CD4-positive, alpha-beta T cell (primary cell): ENCODE measurements at places on chromosomes 7 and 10.
A peak's percentile ranks its signal among the peaks of the same experiment; 100 is the strongest.

DNA sequence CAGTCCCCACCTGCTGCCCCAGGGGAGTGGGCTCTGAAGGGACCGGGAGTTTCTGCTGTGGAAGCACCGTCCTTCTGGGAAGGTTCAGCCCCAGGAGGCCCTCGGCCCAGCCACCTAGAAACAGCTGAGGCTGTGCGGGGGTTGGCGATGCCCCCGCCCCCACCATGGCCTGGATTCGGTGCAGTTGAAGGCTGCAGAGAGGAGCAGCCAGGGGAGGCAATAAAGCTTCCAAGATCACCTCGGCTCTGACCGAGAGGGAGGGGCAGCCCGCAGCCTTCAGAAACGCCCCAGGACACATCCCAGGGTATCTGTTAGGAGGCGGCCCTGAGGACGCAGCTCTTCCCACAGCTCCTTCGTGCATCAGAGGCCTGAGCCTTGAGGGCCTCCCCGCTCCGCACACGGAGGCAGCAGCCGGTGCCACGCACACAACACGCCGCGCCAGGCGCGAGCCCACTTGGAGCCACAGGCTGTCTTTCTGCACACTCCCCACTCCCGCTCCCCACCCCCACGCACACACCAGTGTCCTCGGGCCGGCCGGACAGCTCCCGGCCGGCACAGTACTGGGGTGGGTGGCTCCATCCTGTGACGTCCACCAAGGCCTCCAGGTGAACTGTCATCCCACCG lies 1.6 kb downstream of the KNDC1 start:
- DNase-seq, result no peak

GRCh38 chr7:34247468-34247867 lies 342.1 kb downstream of the BMPER start:
- DNase-seq, result no peak

DNA sequence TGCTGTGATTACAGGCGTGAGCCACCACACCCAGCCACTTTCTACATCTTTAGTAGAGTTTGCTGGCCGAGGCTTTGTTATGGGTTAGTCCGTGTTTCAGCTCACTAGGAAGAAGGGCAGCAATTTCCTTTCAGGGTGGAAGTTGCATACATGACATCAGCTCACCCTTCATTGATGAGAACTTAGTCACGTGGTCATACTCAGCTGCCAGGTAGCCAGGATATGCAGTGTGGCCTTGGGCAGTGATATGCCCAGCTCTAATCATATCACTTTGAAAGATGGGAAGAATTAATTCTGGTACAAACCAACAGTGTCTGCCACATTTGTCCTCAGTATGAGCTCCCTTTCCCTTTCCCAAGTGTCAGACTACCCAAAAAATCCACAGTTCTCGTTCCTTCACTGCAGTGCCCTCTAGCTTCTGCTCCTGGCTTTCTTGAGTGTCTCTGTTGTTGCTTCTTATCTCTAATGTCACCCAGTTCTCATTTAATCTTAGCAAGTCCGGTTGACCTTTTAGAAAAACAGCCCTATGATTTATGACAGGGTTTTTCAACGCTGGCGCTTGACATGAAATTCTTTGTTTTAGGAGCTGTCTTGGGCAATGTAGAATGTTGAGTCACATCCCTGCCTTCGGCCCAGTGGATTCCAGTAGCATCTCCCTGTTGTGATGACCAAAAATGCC lies 108.7 kb upstream of the ITGB1 start:
- no peak for DNase-seq

GRCh38 chr7:136359333-136359903 lies 382.3 kb upstream of the MTPN start:
- DNase-seq, result no peak

- no peak for DNase-seq
Measured at GRCh38 chr10:11237571-11237970, 219.9 kb downstream of the CELF2 start.

GRCh38 chr7:158818325-158819213 lies 10.7 kb downstream of the ESYT2 start:
- DNase-seq, result peak; percentile 91

DNA sequence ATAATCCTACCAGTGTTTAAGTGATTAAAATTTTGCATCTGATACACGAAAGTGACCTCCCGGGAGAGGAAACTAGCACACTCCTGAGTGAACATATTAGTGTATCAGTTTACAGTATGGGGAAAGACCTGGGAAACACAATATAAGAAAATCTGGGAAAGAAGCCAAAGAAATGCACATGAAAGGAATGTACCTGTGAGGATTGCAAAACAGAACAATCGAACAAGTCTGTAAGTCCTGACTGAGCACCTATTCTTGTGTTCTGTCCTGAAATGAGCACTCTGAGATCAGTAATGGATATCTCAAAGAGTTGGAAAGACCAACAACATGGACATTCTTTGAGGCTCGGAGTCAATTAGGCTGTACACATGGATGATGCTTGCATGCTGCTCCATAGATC lies 554.7 kb downstream of the SORCS3 start:
- DNase-seq, result no peak

DNA sequence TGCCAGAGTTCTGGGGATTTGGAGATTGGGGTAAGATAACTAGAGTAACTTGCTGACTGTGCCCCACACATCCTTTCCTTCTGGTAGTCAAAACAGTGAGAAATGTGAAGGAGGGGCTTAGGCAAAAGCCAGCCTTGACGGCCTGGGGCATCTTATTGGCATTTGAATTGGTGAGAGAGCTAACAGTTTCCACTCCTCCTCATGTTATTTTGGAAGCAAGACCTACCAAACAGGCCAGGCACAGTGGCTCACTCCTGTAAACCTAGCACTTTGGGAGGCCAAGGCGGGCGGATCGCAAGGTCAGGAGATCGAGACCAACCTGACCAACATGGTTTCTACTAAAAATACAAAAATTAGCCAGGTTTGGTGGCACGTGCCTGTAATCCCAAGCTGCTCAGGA lies 596.6 kb downstream of the GRM8 start:
- no peak for DNase-seq

GRCh38 chr7:20233362-20233761 lies 16.2 kb upstream of the MACC1 start:
- no peak for DNase-seq

DNA sequence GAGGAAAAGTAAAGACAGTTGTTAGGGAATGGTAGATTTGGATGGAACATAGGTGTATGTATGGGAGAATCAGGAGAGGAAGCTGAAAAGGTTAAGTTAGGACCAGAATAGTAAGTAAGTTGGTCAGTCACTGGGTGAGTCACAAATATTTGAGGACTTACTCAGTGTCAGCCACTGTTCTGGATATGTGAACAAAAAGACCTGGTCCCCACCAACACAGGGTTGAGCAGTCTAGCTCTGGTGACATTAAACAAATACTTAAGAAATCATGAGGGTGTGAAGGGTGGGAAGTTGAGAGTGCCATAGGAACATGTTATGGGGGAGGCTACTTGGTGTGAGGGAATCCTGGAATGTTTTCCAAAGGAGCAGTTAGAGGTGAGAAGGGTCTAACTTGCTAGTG lies 246.9 kb downstream of the PTEN start:
- DNase-seq, result no peak

GRCh38 chr7:46660402-46660980 lies 739.4 kb upstream of the IGFBP3 start:
- DNase-seq, result no peak

- DNase-seq, result peak; percentile 5
Measured at GRCh38 chr7:142960955-142961512, 1.1 kb downstream of the KEL start.

- DNase-seq, result no peak
Measured at GRCh38 chr7:82036146-82036886, 266.5 kb upstream of the HGF start.

DNA sequence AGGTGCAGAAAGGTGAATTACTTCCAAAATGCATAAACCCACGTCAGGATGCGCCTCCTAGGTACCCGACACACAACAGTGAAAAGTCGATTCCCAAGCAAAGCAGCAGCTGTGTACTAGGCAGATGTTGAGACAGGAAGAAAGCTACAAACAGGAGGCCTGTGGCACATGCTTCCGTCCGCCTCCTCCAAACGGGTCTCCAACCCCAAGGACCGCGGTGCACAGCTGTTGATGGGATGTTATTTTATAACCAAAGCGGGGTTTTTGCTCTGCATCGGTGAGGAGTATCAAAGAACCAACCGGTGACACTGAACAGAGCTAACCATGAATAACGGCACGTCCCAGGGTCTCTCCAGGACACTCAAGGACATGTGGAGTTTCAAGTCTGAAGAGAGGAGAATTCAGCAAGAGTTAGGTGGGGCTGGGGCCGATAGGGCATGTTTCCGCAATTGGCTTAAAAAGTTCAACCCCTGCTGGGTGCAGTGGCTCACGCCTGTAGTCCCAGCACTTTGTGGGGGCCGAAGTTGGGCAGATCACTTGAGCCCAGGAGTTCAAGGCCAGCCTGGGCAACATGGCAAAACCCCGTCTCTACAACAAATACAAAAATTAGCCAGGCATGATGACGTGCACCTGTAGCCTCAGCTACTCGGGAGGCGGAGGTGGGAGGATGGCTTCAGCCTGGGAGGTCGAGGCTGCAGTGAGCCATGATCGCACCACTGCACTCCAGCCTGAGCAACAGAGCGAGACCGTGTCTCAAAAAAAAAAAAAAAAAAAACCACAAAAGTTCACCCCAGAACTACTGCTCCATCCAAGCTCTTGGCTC lies 108.0 kb downstream of the SMURF1 start:
- no peak for DNase-seq

DNA sequence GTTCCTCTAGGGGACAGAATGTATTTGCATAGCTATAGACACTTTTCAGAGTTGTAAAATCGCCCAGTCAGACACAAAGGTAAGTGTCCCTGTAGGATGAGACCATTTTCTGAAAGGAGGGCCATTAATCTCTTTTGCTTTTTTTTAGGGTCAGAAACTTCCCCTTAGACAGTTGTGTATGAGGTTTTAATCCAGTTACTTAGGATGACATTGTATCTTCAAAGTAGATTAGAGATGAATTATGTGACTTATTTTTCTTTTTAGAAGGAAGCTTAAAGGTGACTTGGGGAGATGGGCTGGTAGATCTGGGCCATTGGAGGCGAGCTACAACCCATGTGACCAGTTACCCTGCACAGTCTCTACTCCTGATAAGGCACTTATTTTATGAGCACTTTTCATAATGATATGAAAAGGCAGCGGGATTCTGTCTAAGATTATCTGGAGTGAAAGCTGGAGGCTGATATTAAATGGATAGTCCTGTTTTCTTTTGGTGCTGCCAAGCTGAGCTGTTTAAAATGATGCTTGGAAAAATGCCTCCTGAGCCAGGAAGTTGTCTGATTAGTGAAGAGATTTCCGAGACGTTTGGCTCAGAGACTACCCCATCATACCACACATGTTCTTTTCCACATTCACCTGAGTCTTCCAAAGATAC lies 264.3 kb downstream of the AUTS2 start:
- no peak for DNase-seq

GRCh38 chr7:82335927-82336326 lies 107.7 kb downstream of the CACNA2D1 start:
- DNase-seq, result no peak

- DNase-seq, result no peak
Measured at GRCh38 chr7:52261057-52261456, 774.4 kb upstream of the POM121L12 start.
